ENCODE measurements at places on chromosomes 1 and 21.
A peak's percentile ranks its signal among the peaks of the same experiment; 100 is the strongest.

DNA sequence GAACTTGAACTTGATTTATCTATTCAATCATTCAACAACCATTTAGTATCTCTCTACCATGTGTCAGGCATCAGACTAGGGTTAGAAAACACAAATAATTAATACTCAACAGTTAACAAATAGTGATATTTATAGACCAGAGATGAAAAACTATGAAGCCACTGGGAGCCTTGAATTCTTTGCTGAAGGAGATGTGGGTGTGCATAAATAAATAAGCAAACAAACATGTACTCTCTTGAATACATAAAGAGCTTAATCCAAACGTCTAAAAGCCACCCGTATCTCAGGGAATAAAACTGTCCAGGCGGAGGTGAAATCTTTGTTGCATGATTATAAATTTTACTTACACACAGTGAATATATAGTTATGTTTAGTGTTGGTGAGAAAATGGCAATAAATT is 165.7 kb downstream of the SLC45A1 start:
- H3K36me3 ChIP-seq: peaks cover 2% of the 10 kb centered on the region
- DNase-seq: no peak
- H3K27me3 ChIP-seq: no peaks in the 10 kb centered on the region

- no peaks in the 10 kb centered on the region for H3K36me3 ChIP-seq
- peaks cover 4% of the 10 kb centered on the region for H3K27me3 ChIP-seq
- H3K27ac ChIP-seq: no peak overlapping the region
- DNase-seq: no peak
- no peak overlapping the region for H3K4me3 ChIP-seq
- peaks cover 2% of the 10 kb centered on the region for H3K4me1 ChIP-seq
Measured at GRCh38 chr1:64000021-64000420, 203.4 kb upstream of the UBE2U start.

GRCh38 chr1:39277879-39278278 is 73.4 kb downstream of the MACF1 start:
- DNase-seq: no peak
- H3K4me1 ChIP-seq: peaks cover 39% of the 10 kb centered on the region
- H3K27me3 ChIP-seq: no peaks in the 10 kb centered on the region
- peaks cover 5% of the 10 kb centered on the region for H3K36me3 ChIP-seq
- H3K27ac ChIP-seq: no peak overlapping the region

DNA sequence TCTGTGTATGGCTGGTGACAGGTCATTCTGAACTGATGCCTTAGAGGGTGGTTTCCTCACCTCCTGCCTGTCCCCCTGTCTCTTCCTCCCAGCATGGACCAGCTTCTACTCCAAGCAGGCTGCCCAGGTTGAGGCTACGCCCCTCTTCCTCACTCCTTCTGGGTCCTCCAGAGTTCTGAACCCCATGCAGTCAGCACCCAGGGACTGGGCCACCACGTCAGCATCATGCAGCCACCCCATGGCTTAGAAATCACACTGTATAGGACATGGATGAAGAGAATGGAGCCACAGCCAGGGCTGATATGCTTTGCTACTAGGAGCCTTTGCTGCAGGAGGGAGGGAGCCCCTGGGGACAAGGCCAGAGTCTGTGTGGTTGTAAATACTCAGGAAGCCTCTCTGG is 8.3 kb downstream of the FOXO6 start:
- H3K4me1 ChIP-seq: peaks cover 11% of the 10 kb centered on the region
- H3K4me3 ChIP-seq: no peak overlapping the region
- DNase-seq: no peak
- no peaks in the 10 kb centered on the region for H3K36me3 ChIP-seq
- H3K27ac ChIP-seq: no peak overlapping the region
- peaks cover 18% of the 10 kb centered on the region for H3K27me3 ChIP-seq

DNA sequence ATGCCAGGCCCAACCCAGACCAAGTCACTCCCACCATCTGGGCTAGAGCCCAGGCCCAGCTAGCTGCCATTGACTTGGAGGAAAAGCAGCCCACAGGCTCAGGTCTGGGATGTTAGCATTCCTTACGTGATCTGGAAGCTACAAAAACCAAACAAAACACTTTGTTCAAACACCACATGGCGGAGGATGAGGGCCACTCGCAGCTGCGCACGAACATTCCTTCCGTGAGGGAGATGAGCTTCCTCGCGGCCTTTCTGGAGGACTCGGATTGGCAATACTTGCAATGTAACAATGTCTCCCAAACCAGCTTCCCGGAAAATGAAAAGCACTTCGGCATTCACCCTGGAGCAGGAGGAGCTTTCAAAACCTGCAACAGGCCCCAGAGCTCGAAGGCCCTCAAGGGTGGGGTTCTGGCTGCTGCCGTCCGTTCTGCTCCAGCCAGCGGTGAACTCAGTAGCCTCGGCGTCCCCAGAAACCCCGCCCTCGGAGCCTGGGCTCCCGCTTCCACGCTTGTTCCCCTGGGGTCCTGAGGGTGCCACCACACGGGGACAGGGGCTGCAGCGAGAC is 40.5 kb downstream of the COL6A1 start:
- peaks cover 28% of the 10 kb centered on the region for H3K27me3 ChIP-seq
- no peaks in the 10 kb centered on the region for H3K36me3 ChIP-seq
- H3K27ac ChIP-seq: no peak overlapping the region
- DNase-seq: no peak
- no peak overlapping the region for H3K4me3 ChIP-seq

GRCh38 chr1:37306461-37306860 is 167.9 kb upstream of the ZC3H12A start:
- no peak overlapping the region for H3K4me3 ChIP-seq
- H3K27ac ChIP-seq: no peak overlapping the region
- no peak for DNase-seq
- no peaks in the 10 kb centered on the region for H3K4me1 ChIP-seq
- no peaks in the 10 kb centered on the region for H3K36me3 ChIP-seq

DNA sequence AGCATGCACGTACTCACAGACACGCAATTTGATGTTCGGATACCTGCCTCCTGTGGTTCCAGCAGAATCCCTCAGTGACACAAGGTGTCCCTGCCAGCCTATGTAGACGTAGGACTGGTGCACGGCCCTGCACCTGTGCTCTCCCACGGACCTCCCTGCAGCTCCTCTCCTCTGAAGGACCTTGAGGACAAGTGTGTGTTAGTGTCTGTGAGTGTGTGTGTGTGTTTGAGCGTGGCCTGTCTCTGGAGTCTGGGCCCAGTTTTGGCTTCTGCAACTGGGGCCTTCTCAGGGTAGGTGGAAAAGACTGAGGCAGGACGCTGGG is 22.5 kb upstream of the DMBX1 start:
- peak overlapping the region; percentile 69 for H3K4me3 ChIP-seq
- H3K27ac ChIP-seq: no peak overlapping the region
- DNase-seq: no peak
- peaks cover 10% of the 10 kb centered on the region for H3K4me1 ChIP-seq
- H3K27me3 ChIP-seq: peaks cover 41% of the 10 kb centered on the region

DNA sequence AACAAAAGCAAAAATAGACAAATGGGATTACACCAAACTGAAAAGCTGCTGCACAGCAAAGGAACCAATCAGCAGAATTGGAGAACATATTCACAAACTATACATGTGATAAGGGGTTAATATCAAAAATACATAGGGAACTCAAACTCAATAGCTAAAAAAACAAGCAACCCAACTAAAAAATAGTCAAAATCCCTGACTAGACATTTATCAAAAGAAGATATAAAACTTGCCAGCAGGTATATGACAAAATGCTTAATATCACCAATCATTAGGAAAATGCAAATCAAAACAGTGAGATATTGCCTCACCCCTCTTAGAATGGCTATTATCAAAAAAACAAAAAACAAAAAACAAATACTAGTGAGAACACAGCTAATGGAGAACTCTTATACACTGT is 140.3 kb downstream of the LRRIQ3 start:
- DNase-seq: no peak
- no peaks in the 10 kb centered on the region for H3K27me3 ChIP-seq
- H3K27ac ChIP-seq: no peak overlapping the region
- H3K4me3 ChIP-seq: no peak overlapping the region
- H3K4me1 ChIP-seq: no peaks in the 10 kb centered on the region

DNA sequence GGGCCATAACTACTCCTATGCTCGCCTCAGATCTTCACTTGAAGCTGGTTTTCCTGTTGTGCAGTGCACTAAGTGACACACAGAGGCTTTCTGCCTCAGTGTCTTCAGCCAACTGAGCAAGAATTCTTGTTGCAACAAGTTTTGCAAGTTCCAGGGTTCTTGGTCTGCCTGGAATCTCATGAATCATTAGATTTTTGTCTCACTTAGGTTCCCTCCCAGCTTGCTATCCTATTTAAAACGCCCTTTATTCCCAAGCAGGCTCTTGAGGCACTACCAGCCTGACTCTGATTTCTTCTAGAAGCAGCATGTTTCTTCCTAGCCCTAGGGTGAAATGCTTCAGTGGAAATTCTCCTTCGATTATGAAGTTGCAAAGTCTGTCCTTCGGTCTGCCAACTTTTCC is 158.8 kb downstream of the C1orf21 start:
- no peak overlapping the region for H3K27ac ChIP-seq
- H3K4me3 ChIP-seq: no peak overlapping the region

GRCh38 chr1:157562515-157562914 is 10.2 kb upstream of the FCRL5 start:
- peaks cover 20% of the 10 kb centered on the region for H3K27me3 ChIP-seq
- H3K4me1 ChIP-seq: no peaks in the 10 kb centered on the region
- no peak overlapping the region for H3K27ac ChIP-seq
- H3K4me3 ChIP-seq: no peak overlapping the region

DNA sequence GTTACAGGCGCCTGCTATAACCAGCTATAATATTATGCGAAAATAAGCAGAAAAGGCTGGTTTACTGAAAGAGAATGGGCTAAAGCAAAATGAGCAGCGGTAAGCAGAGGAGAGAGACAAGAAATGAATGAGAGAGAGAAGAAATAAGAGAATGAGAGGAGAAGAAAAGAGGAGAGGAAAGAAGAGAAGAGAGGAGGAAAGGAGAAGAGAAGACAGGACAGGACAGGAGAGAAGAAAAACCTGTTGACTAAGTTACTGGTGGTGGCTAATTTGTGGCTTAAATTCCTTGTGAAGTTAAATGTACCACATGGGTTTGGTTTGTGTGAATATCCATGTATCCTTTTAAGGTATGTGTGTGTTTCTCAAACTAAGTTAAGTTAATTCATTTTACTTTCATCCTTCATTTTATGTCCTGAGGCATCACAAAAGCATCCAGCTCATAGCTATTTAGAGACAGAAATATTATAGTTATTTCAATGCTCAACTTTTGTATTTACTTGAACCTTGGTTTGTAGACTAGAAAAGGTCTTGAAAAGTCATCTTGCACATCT is 3.1 kb upstream of the DDR2 start:
- no peak overlapping the region for H3K4me3 ChIP-seq
- no peaks in the 10 kb centered on the region for H3K4me1 ChIP-seq
- no peak for DNase-seq
- H3K36me3 ChIP-seq: no peaks in the 10 kb centered on the region
- peaks cover 3% of the 10 kb centered on the region for H3K27me3 ChIP-seq
- no peak overlapping the region for H3K27ac ChIP-seq

DNA sequence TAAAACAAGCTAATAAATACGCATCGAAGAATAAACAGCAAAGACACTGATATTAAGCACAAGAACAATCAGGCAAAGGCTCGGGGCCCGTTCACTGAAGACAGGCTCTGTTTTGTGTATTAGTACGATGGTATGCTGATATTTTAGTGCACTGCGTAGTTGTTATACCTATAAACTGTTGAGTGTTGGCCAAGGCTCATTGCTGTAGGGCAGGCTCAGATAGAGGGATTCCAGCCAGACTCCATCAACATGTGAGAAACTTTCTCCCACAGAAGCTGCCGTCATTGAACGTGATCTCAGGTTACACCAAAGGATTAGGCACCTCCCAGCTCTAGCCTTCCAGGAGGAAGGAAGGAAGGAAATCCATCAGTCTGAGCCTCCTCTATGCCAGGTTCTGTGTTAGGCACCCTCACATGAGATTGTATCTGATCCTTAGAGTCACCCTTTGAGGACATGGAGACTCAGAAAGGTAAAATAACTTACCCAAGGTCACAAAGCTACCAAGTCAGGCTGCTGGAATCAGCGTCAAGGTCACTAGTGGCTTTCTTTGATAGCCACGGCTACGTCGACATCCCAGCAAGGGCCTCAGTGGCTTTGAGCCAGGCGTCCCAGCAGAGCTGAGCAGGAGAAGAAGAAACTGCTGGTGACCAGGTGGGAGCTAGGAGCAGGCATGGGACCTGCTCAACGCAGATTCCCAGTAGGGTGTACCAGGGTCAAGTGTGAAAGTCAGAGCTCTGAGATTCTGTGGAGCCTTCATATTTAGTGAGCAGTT is 14.8 kb downstream of the BCAR3 start:
- no peaks in the 10 kb centered on the region for H3K36me3 ChIP-seq
- no peak for DNase-seq
- H3K27me3 ChIP-seq: no peaks in the 10 kb centered on the region
- H3K27ac ChIP-seq: no peak overlapping the region

GRCh38 chr1:229015806-229016205 is 255.1 kb upstream of the RAB4A start:
- H3K36me3 ChIP-seq: no peaks in the 10 kb centered on the region
- no peak overlapping the region for H3K4me3 ChIP-seq
- no peaks in the 10 kb centered on the region for H3K27me3 ChIP-seq
- H3K27ac ChIP-seq: no peak overlapping the region
- no peak for DNase-seq
- H3K4me1 ChIP-seq: no peaks in the 10 kb centered on the region

DNA sequence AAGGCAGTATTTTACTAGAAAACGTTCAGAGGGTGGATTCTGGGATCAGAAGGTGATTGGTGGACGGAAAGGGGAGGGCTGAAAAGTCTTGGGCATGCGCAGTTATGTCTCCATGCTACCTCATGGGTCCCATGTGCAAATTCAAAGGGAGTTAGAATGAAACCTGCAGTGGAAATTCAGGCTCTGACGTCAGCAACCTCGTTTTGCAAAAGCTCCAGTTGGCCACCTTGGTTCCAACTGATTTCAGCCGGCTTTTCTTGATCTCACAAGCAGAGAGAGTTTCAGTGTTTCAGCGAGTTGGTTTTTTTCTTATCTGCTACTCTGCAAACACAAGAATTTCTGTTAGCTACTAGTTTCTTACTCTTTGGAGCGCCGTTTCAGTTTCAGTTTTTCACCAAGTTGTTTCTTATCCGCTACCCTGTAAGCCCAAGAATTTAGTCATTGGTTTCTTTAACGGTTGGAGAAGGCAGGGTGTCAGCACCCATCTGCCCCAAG is 69.8 kb upstream of the PGBD5 start:
- H3K4me1 ChIP-seq: no peaks in the 10 kb centered on the region
- H3K36me3 ChIP-seq: no peaks in the 10 kb centered on the region
- H3K27ac ChIP-seq: no peak overlapping the region
- H3K27me3 ChIP-seq: peaks cover 20% of the 10 kb centered on the region
- DNase-seq: no peak

GRCh38 chr1:201427963-201428362 is 6.4 kb upstream of the TNNI1 start:
- no peaks in the 10 kb centered on the region for H3K36me3 ChIP-seq
- H3K4me3 ChIP-seq: no peak overlapping the region
- no peak overlapping the region for H3K27ac ChIP-seq
- no peaks in the 10 kb centered on the region for H3K4me1 ChIP-seq

GRCh38 chr1:57824535-57824934 is 400.7 kb upstream of the DAB1 start:
- H3K36me3 ChIP-seq: no peaks in the 10 kb centered on the region
- no peak overlapping the region for H3K27ac ChIP-seq
- H3K4me1 ChIP-seq: no peaks in the 10 kb centered on the region
- no peak overlapping the region for H3K4me3 ChIP-seq
- H3K27me3 ChIP-seq: peaks cover 8% of the 10 kb centered on the region

Measured in activated naive CD4-positive, alpha-beta T cell treated with anti-CD3 and anti-CD28 coated beads for 36 hours (primary cell).